ENCODE measurements at places on chromosomes 4 and X.

GRCh38 chrX:37350034-37350365, 836 bp downstream of the PRRG1 start:
- no peak for DNase-seq

GRCh38 chr4:8276358-8277240, 7.0 kb downstream of the HTRA3 start:
- DNase-seq, result no peak

- DNase-seq, result peak; percentile 58
Measured at GRCh38 chrX:7111518-7111917, 36.0 kb upstream of the STS start.

DNA sequence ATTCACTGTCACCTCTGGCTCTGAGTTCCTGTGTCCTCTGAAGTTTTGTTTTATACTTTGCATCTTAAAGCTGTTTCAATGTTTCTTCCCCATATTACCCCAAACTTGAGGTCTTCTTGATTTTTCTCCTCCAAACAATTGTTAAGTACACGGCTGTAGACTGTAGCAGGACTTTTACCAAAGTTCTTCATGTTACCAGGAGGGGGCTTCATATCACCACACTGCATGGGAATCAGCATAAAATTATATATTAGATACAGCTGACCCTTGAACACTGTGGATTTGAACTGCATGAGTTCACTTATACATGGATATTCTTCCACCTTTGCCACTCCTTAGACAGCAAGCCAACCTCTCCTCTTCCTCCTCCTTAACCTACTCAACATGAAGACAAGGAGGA, 56.6 kb downstream of the SPATA18 start:
- no peak for DNase-seq

GRCh38 chr4:168654104-168654847, 157.4 kb downstream of the PALLD start:
- peak; percentile 79 for DNase-seq

- no peak for DNase-seq
Measured at GRCh38 chrX:31658360-31658759, 586.5 kb upstream of the FTHL17 start.

DNA sequence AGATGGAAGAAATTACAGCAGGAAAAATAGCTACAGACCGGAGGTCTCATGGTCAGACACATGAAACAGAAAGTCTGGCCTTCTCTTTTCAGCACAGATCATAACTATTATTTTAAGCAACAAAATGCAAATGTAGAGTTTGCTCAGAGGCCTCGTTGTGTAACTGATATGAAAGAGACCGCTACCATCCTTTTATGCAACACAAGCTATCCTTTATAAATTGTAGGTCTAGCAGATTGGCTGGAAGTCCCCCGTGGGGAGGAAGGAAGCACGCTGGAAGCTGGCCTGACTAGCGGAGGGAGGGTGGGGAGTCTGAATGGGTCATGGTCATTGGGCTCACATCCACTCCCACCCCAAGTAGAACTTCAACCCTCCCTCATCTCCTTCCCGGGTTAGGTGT, 27.7 kb downstream of the DMP1 start:
- DNase-seq, result no peak

DNA sequence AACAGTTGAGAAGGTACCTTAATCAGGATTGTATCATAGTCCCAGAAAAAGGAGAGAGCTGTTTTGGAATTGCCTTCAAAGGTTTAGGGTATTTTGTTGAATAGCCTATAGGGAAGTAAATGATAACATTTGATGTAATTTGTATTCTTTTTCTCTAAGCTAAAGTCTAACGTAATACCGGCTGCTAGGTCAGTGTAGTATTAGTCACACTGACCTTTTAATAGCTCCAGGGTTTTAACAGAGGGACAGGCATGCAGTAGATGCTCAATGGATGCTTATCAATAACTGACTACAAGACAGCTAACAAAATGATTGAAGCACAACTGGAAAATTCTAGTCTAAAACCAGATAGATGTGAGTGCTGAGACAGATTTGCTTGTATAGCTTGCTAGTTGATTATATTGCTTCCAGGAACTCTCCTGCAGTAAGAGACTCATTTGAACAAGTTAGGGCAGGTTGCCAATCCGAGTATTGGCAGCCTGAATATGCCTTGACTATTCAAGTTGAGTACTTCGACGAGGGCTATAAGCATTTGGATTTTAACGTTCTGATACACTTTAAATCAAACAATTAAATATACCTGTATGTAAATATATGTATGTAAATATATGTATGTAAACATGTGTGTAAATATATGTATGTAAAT, 16.5 kb upstream of the PNPLA4 start:
- DNase-seq, result no peak

- no peak for DNase-seq
Measured at GRCh38 chr4:139599594-139600374, 43.8 kb upstream of the SETD7 start.

- DNase-seq, result no peak
Measured at GRCh38 chr4:183907871-183908683, 3.0 kb downstream of the STOX2 start.

GRCh38 chr4:34280131-34280530, 1964.2 kb downstream of the ARAP2 start:
- DNase-seq, result no peak

- DNase-seq, result no peak
Measured at GRCh38 chr4:6996481-6996880, 46.7 kb upstream of the TADA2B start.

GRCh38 chr4:159706704-159707103, 603.8 kb downstream of the RAPGEF2 start:
- no peak for DNase-seq

DNA sequence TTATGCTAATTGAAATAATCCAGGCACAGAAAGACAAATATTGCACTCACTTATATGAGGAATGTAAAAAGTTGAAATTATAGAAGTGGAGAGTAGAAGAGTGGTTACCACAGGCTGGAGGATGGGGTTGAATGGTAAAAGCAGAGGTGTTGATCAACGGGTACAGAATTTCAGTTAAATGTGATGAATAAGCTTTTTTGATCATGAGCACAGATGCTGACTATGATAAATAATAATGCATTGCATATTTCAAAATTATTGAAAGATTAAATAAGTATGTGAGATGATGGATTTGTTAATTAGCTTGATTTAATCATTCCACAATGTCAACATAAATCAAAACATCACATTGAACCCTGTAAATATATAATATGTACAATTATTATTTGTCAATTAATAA, 213.1 kb downstream of the DCAF12L2 start:
- no peak for DNase-seq

GRCh38 chr4:180292339-180292738, 1950.9 kb upstream of the TENM3 start:
- no peak for DNase-seq

- peak; percentile 23 for DNase-seq
Measured at GRCh38 chrX:54357414-54358377, at the start of gene WNK3. TSS of gene WNK3 (minus strand) at chrX:54358046.

GRCh38 chrX:150573702-150574101, 5.3 kb downstream of the MTM1 start:
- DNase-seq, result no peak

GRCh38 chr4:98656443-98656842, 2.0 kb downstream of the TSPAN5 start:
- no peak for DNase-seq

DNA sequence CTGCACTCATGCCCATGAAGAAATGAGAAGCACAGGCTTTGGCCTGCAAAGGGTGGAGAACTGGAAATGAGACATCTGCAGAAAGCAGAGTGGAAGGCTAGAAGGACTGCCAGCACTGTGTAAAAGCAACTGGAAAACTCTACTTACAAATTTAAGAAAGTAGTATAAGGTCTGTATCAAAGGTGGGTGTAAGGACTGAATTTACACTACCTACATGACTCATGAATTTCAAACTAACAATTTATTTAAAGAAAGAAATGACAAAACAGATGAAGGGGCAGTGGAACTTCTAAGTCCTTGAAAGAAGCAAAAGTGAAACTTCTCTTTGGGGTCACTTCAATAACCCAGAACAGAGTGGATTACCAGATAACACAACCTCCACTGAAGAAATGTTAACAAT, 71.2 kb downstream of the SLC10A7 start:
- DNase-seq, result no peak

GRCh38 chrX:48677516-48677915, 6.1 kb upstream of the WAS start:
- DNase-seq, result no peak

- no peak for DNase-seq
Measured at GRCh38 chr4:158873795-158874401, 105.1 kb downstream of the FNIP2 start.

GRCh38 chr4:112860830-112861690, 188.4 kb upstream of the ANK2 start:
- no peak for DNase-seq

DNA sequence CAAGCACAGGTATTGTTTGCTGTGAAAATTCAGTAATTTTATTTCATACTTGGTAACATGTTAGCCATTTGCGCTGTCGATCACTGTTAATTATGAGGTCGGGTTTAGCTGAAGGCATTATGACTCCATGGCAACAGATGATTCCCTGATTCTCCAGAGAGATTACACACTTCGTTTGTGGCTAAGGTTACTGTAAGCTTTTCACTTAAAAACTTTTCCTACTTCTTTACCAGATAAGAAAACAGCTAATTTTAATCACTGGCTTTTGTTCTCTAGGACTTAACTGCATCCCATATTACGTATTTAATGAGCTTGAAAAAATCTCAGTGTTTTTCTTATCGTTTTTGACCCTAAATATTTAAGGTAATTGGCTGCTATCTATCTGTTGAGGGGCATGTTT, 2.1 kb downstream of the GSTCD start:
- no peak for DNase-seq

DNA sequence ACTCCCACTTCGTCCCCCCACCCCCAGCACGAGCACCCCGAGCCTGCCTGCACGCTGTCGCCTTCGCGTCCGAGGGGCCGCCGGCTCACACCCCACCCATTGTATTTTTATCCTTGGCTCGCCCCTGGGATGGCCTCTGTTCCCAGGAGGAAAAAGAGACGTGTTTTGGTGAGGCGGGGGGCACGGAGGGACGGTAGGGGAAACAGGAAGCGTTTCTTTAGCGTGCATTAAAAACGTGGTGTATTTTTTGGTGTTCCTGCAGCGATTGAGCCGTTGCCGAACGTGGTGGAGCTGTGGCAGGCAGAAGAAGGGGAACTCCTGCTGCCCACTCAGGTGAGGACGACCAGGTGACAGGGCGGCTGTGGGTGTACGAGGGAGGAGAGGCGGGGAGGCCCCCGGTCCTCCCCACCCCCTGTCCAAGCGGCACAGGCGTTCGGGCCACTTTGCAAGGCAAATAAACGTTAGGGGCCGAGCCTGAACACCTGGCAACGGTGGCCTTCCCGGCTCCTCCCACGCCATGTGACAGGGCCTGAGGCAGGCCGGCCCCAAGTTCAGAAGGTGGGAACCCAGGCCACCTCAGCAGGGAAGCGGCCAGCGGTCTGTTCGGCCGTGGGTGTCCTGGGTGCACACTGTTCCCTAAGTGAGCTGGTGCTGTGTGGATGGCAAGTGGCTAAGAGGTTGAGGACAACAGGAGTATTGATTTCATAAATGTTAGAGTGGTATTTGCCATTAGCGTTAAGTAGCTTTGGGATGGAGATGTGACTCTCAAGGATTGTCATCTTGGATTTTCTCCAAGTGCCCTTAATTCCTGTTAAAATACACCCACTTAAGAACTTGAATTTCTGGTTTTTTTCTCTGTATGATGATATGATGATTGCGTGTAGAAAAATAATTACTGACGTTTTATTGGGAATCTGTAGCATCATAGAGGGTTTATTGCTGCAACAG, 1.1 kb downstream of the TMEM131L start:
- peak; percentile 1 for DNase-seq

GRCh38 chrX:110734271-110734670, 61.3 kb downstream of the CHRDL1 start:
- no peak for DNase-seq

DNA sequence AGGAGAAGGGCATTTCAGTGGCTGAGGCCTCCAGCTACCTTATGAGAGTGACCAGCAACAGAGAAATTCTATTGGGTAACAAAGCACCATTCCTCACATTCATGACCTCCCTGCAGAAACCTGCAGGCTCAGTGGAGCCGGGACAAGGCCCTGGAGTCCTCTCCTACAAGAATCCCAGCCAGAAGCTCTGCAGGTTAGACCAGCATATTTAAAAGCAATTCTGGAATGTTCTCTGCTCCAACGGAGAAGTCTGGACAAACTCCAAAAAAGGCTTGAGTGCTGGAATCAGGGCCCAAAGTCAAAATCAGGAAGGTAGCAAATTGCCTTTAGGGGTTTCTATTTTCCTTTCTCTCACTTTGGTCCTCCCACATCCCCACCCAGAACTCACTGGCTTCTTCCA, 202.9 kb downstream of the SCFD2 start:
- DNase-seq, result no peak

DNA sequence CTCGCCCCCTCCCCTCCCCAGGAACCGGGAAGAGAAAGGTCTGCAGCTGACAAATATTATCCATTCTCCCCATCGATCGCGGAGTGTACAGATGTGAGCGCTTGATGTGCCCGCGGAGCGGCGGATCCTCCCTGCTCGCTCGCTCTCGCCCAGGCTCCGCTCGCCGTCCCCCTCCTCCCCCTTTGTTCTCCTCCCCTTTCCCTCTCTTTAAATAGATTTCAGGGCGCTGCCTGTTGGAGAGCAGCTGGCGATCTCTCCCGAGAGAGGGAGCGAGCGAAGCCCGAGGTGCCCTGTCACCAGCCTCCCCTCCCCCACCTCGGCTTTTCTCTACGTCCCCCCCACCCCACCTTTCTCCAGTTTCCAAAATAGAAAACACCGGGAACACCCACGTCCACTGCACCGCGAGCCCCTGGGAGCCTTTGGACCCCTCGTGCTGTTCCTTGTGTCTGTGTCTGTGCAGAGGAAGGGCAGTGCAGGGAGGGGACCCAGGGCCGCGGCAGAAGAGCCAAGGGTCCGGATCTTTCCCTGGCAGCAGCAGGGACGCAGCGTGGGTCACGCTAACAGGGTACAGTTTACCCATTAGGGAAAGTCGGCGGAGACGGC, 56.6 kb upstream of the BCOR start:
- DNase-seq, result peak; percentile 69

GRCh38 chr4:111605111-111605510, 540.1 kb upstream of the FAM241A start:
- DNase-seq, result no peak

- no peak for DNase-seq
Measured at GRCh38 chr4:19358015-19358414, 893.7 kb upstream of the SLIT2 start.

DNA sequence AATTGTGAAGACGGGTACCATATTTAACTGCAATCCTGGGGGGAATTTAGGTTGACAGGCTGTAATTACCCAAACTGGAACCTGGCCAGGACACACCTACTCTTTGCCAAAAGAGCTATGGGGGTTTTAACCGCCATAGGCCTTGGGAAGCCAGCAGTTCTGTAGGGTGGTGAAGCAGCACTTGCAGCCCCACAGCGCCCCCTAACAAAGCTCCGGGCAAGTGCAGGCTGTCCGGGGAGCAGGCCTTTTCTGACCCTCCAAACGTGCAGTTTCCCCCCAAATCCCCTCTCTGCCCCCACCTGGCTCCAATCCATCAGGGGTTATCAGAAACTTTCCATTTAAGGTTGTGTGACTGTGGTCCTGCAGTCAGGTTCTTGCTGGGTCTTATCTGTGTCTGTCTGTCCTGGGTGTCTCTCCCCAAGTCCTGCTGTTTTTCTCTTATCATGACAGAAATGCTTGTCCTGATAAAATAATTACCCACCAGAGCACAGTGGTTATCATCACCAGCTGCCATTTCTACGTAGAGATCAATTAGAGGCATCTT, 350.9 kb downstream of the MID1IP1 start:
- peak; percentile 86 for DNase-seq

All from NCI-H2081 treated with DMSO at 0.1 percent for 48 hours (cell line).